ENCODE measurements at places on chromosomes 3 and 15.

GRCh38 chr15:66865622-66866611 is 163.9 kb downstream of the SMAD6 start:
- DNase-seq: no peak

GRCh38 chr3:189772584-189772983 is 141.4 kb downstream of the TP63 start:
- DNase-seq: peak; percentile 10

DNA sequence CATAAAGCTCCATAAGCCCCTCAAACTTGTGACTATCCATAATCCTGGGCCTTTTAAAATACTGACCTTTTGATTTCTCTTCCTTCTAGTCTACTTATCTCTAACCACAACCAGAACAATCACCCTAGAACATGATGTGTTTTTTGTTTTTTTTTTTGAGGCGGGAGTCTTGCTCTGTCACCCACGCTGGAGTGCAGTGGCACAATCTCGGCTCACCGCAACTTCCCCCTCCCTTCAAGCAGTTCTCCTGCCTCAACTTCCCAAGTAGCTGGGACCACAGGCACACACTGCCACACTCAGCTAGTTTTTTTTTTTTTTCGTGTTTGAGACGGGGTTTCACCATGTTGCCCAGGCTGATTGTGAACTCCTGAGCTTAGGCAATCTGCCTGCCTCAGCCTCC is 25.1 kb downstream of the VPS39 start:
- no peak for DNase-seq

GRCh38 chr3:54843352-54843751 is 84.5 kb downstream of the LRTM1 start:
- DNase-seq: no peak

DNA sequence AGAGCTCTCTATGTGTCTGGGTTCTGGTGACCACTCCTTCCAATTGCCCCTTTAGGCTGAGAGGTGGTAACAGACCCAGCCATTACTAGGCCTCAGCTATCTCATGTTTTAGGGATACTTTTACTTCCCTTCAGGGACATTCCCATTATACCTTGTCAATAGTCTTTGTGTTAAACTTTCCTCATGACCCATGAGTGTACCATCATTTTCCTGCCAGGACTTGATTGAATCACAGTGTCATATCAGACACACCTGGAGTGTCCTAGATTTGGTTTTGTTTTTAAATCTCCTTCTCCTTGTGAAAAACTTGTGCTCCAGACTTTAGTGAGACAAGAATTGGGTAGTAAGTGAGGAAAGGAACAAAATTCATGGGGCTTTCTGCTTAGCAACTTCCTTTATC is 136.6 kb downstream of the KCNAB1 start:
- no peak for DNase-seq

- DNase-seq: no peak
These were observed 21.0 kb downstream of the SNAPC5 start for GRCh38 chr15:66476535-66476934.

GRCh38 chr3:25863416-25863959 is 73.6 kb downstream of the OXSM start:
- no peak for DNase-seq

DNA sequence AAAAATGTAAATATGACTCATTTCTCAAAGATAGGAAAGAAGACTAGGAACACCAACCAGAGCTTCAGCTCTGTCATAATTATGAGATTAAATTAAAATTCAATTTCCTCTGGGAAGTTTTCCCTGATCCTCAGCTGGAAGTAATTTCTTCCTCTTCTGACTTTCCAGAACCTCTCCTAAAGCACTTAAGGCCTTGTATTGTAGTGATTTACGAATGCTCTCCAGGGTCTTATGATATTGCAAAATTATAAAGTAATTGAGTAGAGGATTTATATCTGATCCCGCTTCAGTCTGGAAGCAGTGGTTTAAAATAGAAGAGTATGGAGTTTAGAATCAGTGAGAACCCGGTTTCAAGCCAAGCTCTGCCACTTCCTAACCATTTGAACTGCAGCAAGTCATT is 279.8 kb downstream of the ZPLD1 start:
- DNase-seq: no peak

- DNase-seq: no peak
These were observed 53.0 kb downstream of the RLBP1 start for GRCh38 chr15:89168316-89168833.

GRCh38 chr15:71723344-71723743 is 87.0 kb upstream of the NR2E3 start:
- DNase-seq: no peak

DNA sequence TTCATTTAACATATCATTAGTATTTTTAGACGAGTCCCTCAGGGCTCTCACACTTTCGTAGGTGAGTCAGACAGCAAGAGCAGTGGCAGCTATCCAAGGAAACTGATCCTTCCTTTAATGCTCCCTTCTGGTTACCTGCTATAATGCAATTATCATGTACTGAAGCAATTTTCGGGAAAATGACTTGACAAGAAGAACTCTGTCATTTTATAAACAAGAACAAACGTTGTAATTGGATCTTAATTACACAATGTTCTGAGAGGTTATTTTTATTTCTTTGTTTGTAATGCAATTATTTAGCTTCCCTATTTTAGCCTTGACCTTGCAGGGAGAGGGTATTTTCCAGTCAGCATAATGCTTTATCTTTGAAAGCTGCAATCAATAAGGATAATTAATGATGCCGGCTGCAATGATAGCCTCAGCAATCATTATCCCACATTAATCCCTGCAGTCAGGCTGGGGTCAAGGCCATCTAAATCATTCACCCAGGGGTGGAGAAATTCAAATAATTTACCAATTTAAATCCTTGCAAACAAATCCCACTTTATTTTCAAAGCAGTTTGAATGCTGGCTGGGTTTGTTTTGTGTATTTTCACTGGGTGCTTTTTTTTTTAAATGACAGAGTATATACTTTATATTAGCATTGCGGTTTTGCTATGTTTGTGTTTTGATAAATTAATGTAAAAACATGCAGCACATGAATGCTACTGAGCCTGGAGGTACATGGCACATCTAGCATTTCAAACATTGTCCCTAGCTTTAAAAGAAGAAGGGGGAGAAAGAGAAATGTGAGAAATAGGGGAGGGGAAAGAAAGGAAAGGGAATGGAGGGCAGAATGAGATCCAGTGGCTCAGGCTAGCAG is 249.9 kb downstream of the SHOX2 start:
- DNase-seq: no peak

GRCh38 chr3:194272861-194273742 is 78.0 kb downstream of the CPN2 start:
- no peak for DNase-seq

GRCh38 chr3:37590328-37591079 is 271.2 kb upstream of the CTDSPL start:
- peak; percentile 1 for DNase-seq

DNA sequence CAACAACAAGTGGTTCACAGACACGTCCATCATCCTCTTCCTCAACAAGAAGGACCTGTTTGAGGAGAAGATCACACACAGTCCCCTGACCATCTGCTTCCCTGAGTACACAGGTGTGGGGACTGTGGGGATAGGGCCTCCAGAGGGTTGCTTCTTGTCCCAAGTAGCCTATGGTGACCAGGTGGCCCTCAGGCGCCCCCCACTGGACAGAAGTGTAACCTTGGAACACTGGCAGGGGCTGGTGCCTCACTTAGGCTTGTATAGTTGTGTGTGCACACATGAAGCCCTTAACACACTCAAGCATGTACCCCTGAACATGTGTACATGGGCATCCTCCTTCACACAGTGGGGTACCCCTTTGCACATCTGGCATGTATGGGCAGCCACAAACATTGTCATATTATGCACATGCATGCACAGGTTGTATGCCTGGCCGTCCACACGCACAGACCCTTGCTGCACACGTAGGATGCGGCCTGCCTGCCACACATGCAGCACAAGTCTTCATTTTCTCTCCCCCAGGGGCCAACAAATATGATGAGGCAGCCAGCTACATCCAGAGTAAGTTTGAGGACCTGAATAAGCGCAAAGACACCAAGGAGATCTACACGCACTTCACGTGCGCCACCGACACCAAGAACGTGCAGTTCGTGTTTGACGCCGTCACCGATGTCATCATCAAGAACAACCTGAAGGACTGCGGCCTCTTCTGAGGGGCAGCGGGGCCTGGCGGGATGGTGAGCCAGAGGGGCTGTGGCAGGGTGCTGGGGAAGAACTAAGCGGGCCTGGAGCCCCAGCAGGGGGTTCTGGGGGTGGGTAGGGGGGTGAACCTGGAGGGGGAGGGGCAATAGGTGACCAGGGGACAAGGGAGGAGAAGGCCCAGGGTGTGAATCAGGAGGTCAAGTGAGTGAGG is 11.7 kb upstream of the SEMA3B start:
- peak; percentile 51 for DNase-seq
